ENCODE measurements at places on chromosomes 11 and 22.

DNA sequence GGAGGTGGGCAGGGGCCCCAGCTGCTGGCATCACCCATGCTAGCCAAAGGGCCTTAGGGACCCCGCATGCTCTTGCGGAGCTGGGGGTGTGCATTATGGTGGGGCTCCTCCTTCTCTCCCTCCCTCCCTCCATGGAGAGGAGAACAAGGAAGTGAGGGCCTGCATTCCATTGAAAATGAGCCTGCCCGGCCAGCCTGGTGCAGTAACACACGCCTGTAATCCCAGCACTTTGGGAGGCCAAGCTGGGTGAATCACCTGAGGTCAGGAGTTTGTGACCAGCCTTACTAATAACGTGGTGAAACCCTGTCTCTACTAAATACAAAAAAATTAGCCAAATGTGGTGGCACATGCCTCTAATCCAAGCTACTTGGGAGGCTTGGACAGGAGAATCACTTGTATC is 22.4 kb downstream of the SNAP29 start:
- DNase-seq, result no peak

- DNase-seq, result no peak
Measured at GRCh38 chr22:22761606-22761962, 117.2 kb downstream of the GGTLC2 start.

DNA sequence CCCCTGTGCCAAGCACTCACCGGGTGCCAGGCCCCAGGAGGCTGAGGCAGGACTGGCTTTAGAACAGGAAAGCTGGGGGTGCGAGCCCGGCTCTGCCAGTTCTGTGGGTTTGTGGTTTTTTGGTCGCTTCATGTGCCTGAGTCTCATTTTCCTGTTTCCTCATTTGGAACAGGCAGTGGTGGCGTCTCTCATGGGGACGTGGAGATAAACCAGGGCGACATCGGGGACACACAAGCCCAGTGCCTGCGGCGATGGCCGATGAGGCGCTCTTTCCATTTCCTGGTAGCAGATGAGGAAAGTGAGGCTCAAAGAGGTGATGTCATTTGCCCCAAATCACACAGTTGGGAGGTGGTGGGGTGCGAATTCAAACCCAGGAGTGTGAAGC is 20.8 kb upstream of the CHKA start:
- DNase-seq, result no peak

DNA sequence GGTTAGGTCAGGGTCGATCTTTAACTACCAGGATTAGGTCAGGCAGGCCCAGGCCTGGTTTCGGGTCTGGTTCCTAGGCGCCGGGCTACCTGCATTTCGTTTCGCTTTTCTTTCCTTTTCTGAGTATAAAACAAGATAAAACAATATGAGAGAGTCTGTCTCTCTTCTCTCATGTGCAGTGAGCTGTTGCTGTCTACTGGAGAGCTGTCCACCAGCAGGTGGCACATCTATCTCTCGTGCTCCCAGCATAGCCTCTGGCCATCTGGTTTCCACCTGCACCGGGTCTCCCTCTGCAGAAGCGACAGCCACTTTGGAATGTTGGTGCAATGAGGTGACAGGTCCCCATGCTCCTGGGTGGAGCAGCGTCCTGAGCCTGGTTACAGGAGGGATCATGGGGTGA is 27.6 kb downstream of the RIBC2 start:
- peak; percentile 73 for DNase-seq

DNA sequence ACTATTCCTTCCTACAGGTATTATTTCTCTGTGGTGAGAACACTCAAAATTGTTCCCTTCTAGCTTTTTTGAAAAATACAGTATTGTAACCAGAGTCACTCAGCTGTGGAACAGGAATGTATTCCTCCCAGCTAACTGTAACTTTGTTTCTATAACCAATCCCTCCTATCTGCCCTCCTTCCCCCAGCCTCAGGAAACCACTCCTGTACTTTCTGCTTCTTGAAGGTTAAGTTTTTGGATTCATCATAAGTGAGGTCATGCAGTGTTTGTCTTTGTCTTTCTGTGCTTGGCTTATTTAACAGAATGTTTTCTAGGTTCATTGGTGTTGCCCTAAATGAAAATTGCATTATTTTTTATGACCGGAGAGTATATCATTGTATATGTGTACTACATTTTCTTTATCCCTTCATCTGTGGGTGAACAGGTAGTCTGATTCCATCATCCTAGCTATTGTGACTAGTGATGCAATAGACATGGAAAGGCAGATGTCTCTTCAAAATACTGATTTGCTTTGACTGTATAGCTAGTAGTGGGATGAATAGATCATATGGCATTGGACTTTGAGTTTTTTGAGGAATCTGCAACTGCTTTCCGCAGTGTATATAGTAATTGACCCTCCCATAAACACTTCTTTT is 112.9 kb upstream of the GRK3 start:
- no peak for DNase-seq

Measured in neural progenitor cell (in vitro differentiated cells).